ENCODE measurements at places on chromosomes 5 and 9.
A peak's percentile ranks its signal among the peaks of the same experiment; 100 is the strongest.

- no peaks in the 10 kb centered on the region for H3K36me3 ChIP-seq
- no peak for DNase-seq
- H3K4me1 ChIP-seq: no peaks in the 10 kb centered on the region
- peak overlapping the region; percentile 77 for H3K27ac ChIP-seq
- H3K27me3 ChIP-seq: peaks cover 38% of the 10 kb centered on the region
- no peak overlapping the region for H3K4me3 ChIP-seq
Observed at GRCh38 chr9:137298401-137299202, 3.5 kb downstream of the NRARP start.

DNA sequence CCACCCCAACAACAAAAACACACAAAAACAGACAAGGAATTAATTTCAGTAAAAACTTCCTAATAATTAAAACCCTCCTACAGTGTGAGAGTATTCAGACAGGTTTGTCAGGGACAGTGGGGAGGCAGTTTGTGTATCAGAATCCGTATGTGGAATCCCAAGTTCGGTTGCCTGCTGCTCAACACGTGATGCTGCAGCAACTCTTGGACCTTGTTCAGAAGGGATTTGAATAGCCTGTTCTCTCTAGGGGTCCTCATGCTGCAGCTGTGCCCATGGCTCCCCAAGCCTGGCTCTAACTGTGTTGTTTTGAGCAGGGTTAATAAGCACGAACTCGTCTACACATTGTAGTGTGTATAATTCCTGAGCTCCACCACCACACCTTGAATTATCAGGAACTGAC, 28.7 kb downstream of the TLE4 start:
- no peaks in the 10 kb centered on the region for H3K36me3 ChIP-seq
- DNase-seq: no peak
- H3K27ac ChIP-seq: no peak overlapping the region
- no peaks in the 10 kb centered on the region for H3K27me3 ChIP-seq
- no peak overlapping the region for H3K4me3 ChIP-seq

- no peaks in the 10 kb centered on the region for H3K36me3 ChIP-seq
- no peak for DNase-seq
- H3K27me3 ChIP-seq: no peaks in the 10 kb centered on the region
Observed at GRCh38 chr5:4233671-4234070, 638.0 kb downstream of the IRX1 start.

DNA sequence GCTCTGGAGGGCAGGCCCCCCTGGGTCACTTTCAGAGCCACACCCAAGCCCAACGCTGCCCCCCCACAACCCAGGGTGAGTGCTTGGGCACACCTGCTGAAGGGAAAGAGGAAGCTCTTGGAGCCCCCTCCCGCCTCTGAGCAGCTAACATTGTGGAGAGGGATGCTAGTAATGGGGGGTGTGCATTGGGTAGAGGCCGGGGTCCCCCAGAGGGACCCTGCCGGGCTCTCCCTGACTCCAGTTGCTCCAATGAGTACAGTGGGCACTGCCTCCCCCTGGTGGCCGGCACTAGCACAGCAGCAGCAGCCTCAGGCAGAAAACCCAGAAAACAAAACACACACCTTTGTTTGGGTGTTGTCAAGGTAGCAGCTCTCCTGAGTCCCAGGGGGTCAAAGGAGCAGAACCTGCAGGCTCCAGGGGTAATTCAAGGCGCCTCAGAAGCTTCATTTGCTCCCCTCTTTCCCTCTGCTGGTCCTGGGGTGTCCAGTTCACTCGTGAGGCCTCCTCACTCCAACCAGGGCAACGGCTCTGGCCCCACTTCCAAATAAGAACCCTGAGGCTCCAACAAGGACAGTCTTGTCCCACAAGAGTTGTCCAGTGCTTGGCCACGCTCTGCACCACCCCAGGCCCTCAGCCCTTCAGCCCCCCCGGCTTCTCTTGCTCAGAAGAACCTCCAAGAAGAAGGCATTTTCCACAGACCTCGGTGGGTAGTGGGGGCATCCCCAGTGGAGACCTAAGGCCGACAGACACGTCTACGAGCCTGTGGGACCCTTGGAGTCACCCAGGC, 16.1 kb downstream of the GBGT1 start:
- no peaks in the 10 kb centered on the region for H3K36me3 ChIP-seq
- peak overlapping the region; percentile 91 for H3K27ac ChIP-seq
- H3K27me3 ChIP-seq: no peaks in the 10 kb centered on the region
- peak; percentile 78 for DNase-seq
- H3K4me3 ChIP-seq: peak overlapping the region; percentile 62
- peaks cover 4% of the 10 kb centered on the region for H3K4me1 ChIP-seq

DNA sequence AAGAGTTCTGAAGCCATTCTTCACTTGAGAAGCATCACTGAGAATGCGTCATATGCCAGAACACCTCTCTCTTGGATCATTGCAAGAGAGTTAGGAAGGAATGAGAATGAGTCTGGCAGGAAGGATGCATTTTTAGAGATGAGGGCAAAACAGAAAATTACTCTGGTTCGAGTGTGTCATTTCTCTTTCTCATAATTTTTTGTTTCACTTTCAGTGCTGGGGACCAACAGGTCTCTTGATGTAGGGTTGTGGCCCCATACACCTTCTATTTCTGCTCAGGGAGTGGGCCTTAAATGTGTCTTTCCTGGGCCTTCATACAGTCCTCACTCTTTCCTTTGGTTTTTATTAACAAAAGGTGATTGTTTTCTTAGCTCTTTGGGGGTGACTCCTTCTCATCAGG, 302.4 kb downstream of the NR3C1 start:
- H3K4me3 ChIP-seq: no peak overlapping the region
- no peak for DNase-seq
- H3K27me3 ChIP-seq: no peaks in the 10 kb centered on the region
- H3K4me1 ChIP-seq: no peaks in the 10 kb centered on the region
- H3K27ac ChIP-seq: no peak overlapping the region

DNA sequence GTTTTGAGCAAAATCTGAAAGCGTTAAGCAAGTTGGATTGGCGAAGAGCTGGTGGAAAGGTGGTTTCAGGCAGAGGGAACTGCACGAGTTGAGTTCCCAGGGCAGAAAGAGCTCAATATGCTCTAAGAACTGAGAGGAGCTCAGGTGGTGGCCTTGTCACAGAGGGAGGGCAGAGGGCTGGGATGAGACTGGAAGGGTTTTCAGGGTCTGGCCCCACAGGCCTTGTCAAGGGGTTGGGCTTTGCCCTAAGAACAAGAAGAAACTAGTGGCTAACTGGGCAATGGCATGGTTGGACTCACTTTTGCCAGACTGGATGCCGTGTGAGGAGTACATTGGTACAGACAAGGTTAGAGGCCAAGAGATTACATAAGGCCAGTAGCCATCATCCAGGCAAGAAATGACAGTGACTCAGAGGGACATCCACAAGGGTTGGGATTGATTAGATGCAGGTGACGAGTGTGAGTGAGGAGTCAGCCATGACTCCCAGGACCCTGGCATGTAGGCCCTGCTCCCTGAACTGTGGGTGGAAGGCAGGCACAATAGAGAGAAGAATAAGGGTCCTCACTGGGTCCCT, 75.1 kb upstream of the SMIM23 start:
- H3K36me3 ChIP-seq: no peaks in the 10 kb centered on the region
- no peaks in the 10 kb centered on the region for H3K4me1 ChIP-seq
- DNase-seq: no peak

DNA sequence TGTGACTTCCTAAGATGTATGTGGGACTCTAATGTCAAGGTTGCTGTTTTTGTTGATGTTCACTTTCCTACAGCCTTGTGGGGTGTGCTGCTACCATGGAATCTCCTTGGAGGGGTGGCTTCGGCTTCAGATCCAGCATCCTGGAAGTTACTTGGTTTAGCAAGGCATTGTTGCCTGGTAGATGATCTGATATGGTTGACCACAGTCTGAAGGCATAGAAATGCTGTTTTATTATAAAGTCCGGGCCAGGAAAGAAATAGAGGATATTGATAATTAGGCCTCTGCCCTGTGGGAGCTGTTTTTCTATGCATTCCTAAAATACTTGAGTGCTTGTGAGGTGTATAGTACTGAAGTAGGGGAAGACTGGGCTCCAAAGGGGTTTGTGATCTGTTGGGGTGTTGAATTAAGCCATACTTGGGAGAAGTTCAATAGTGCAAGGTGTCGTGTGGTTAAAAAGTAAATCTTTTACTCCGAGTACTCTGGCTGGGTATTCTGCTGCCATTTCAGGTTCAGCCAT, 27.3 kb upstream of the CREBRF start:
- no peaks in the 10 kb centered on the region for H3K27me3 ChIP-seq
- no peaks in the 10 kb centered on the region for H3K4me1 ChIP-seq
- no peak overlapping the region for H3K27ac ChIP-seq
- no peak overlapping the region for H3K4me3 ChIP-seq

DNA sequence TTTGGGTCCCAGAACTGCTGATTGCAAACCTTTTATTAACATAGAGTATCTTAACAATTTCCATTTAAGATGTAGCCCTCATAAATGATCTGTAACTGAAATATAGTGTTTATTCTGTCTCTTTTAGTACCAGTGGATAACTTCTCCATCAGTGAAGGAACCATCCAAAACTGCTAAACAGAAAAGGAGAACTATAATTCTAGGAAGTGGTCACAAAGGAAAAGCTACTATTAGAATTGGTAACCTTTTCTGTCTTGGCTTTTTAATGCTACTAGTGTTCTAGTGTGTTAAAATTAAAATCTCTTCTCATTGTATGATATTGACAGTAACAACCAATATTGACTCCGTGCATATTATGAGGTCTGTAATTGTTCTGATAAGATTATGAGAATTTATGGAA, 12.8 kb downstream of the CEP78 start:
- no peaks in the 10 kb centered on the region for H3K4me1 ChIP-seq
- no peak overlapping the region for H3K4me3 ChIP-seq

All from uterus (tissue), 4 donors.